H9 (cell line): ENCODE measurements at places on chromosomes 6 and 20. TPM values are rescaled to one million over a fixed set of nuclear protein-coding genes. Genes with fewer than 3 reads are reported as not detected.
A peak's percentile ranks its signal among the peaks of the same experiment; 100 is the strongest.

DNA sequence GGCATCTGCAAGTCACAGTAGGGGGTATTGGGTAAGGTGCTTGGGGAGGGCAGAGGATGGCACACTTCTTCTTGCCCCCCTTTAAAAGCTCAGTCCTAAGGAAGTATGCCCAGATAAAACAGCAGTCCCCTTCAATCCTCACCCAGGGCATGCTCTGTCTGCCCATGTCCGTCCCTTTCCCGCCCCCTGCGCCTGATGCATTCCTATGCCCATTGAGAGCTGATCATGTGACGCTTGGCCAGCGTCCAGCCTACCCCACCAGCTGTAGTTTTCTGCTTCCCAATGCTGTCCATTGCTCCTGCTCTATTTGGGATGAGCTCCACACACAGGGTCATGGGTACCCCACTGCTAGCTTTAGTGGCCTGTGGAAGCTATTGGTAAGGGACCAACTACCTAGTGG lies 8.3 kb downstream of the SIGLEC1 start:
- peak; percentile 15 for DNase-seq
- H3K36me3 ChIP-seq = no peaks in the 10 kb centered on the region
- no peak overlapping the region for H3K4me3 ChIP-seq
- no peaks in the 10 kb centered on the region for H3K27me3 ChIP-seq
- no peak overlapping the region for H3K27ac ChIP-seq

Gene SLC22A7
- total RNA-seq = not detected in 2 replicates

Gene MEI4
- 0.26 and 0.55 TPM in 2 replicates for total RNA-seq

DNA sequence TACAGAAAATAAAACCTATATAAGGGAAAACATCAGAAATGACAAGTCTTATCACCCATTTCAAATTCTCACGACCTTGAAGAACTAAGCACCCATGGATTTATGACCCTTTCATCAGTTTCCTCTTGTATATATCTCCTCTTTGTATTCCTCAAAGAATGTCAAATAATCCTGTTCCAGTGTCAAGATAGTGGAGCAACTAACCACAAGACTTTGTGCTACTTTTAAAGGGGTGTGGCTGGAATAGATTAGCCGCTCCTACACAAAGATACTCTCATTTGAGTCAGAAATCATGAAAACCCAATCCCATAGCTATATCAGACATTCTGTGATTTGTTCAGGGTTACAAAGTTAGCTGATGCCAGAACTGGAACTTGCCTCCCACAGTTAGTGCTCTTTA lies 6.6 kb downstream of the REPS1 start:
- peaks cover 2% of the 10 kb centered on the region; the same call in 1 of the 2 replicates for H3K4me1 ChIP-seq

Gene C20orf144
- 0.24 and 0.26 TPM in 2 replicates for total RNA-seq

GRCh38 chr6:134249759-134250602 lies 67.9 kb downstream of the SGK1 start:
- no peak overlapping the region for H3K27ac ChIP-seq
- H3K36me3 ChIP-seq = no peaks in the 10 kb centered on the region
- no peak overlapping the region for H3K4me3 ChIP-seq
- H3K4me1 ChIP-seq = no peaks in the 10 kb centered on the region
- H3K27me3 ChIP-seq = no peaks in the 10 kb centered on the region

DNA sequence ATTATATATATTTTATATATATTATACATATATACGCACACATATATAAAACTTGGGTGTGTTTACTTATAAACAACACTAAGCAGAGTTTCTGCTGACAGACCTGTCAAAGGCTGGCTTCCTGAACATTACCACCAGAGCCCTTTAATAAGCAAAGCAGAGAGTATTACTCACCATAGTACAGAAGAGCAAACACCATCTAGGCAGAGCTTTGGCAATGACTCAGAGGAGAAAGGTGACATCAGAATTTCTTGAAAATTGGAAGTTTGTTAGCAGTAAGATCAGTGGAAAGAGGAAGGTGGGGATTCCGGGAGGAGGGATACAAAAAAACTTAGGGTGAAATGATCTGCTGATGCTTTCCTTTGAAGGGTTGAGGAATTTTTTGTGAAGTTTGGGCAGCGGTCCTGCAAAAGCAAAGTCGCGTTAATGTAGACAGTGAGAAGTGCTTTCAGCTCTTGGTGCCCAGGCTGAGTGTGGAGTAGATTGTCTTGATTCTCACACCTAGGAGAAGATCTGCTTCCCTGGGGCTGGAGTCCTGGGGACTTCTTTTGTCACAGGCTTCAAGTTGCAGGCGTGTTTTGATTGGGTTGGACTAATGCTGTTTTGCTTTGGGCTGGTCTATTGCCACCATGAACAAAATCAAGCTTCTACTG lies 109.6 kb upstream of the BACH2 start:
- no peak for DNase-seq
- no peaks in the 10 kb centered on the region for H3K4me1 ChIP-seq
- no peak overlapping the region for H3K27ac ChIP-seq
- no peak overlapping the region for H3K4me3 ChIP-seq
- no peaks in the 10 kb centered on the region for H3K27me3 ChIP-seq
- H3K36me3 ChIP-seq = no peaks in the 10 kb centered on the region; the same call in 2 of the 3 replicates

Gene TFAP2C
- total RNA-seq = 22.5 and 24.3 TPM in 2 replicates

Gene GMDS
- 27.6 and 27.8 TPM in 2 replicates for total RNA-seq

Gene MKKS
- 10.6 and 11.6 TPM in 2 replicates for total RNA-seq

GRCh38 chr6:138267971-138268895 lies 49.9 kb upstream of the PBOV1 start:
- H3K27me3 ChIP-seq = no peaks in the 10 kb centered on the region
- H3K4me3 ChIP-seq = no peak overlapping the region
- no peaks in the 10 kb centered on the region for H3K4me1 ChIP-seq
- no peak overlapping the region for H3K27ac ChIP-seq
- no peak for DNase-seq
- peaks cover 11% of the 10 kb centered on the region; the same call in 1 of the 2 replicates for H3K36me3 ChIP-seq

- H3K36me3 ChIP-seq = no peaks in the 10 kb centered on the region
- no peak for DNase-seq
- no peaks in the 10 kb centered on the region for H3K27me3 ChIP-seq
- no peak overlapping the region for H3K27ac ChIP-seq
- no peaks in the 10 kb centered on the region for H3K4me1 ChIP-seq
- H3K4me3 ChIP-seq = no peak overlapping the region
These were observed 233.4 kb downstream of the CD109 start for GRCh38 chr6:73929405-73929804.

Gene TGM2
- total RNA-seq = 1.1 and 1.4 TPM in 2 replicates

DNA sequence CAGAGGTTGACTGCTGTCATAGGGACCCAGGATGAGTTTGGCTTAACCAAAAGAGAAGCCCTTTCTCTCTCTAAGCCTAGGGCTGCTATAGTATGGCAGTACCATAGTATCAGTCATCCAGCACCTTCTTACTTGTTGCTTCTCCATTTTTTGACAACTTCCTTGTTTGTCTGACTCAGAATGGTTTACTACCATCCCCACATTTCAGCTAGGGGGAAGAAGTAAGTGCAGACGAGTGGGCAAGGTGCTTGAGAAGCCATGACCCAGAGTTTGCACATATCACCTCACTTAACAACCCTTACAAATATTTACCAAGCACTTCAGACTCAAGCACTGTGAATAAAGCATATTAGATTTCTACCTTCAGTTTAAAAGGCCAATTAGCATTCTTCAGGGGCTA lies 289.9 kb upstream of the TSHZ2 start:
- DNase-seq = no peak
- no peak overlapping the region for H3K4me3 ChIP-seq
- no peaks in the 10 kb centered on the region for H3K4me1 ChIP-seq
- H3K27me3 ChIP-seq = no peaks in the 10 kb centered on the region
- H3K27ac ChIP-seq = no peak overlapping the region

Gene PRR18
- total RNA-seq = 0.11 TPM in 1 of 2 replicates, not detected in the other

DNA sequence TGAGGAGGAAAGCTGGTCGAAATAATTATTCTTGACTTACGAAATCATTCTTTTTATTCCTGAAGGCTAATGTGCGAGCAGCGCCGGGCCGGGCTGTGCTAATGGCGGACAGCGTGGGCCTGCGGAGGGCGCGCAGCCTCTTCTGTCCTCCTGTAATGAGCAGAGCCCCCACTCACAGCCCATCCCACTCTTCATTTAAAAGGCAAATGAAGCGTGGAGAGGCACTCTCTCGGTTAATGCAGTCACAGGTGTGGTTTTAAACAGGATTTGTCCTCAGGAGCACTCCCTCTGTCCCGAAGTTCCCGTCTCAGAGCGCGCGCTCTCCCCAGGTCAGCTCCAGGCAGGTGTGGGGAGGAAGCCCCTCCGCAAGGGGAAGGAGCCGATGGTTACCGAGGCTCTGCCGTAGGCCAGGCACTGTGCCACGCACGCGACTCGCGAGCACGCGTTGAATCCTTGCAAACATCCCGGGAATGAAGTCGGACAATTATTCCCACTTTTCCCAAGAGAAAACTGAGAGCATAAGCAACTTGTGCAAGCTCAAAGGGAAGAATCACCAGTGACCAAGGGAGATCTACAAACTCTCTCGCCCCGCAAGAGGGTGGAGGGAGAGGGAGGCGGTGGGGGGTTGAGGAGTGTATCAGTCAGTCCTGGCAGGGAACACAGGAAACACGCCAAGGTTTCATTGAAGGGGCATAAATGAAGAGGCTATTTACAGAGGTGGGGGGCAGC lies 35.5 kb upstream of the ZFAND3 start:
- H3K27me3 ChIP-seq = peaks cover 2% of the 10 kb centered on the region; the same call in 1 of the 2 replicates
- H3K4me3 ChIP-seq = peak overlapping the region; percentile 68
- no peak for DNase-seq
- H3K36me3 ChIP-seq = no peaks in the 10 kb centered on the region; the same call in 2 of the 3 replicates

Gene ULBP3
- 5.6 and 5.8 TPM in 2 replicates for total RNA-seq

DNA sequence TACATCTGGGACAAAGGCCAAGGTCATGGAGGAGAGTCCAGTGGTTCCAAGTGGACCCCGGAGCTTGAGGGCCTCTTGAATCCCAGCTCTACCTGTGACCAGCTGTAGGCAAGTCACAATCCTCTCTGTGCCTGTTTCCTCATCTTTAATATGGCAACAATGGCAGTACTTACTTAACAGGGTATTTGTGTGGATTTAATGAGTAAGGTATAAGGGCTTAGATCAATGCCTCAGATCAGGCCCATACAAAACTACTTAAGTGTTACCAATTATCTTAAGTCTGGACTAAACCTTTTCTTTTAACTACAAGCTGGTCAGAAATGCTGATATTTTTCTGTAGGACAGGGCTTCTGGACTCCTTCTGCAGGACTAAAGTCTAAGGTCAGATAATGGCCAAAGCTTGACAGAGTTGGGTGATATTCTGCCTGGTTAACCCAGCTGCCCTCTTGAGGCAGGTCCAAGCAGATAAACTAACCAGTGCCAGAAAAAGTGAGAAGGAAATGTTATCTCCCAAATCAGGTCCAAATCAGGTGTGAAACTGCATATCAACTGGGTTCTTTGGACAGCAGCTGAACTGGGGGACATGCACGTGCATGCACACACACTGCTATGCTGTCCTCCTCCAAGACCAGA lies 2.2 kb downstream of the SULF2 start:
- peaks cover 3% of the 10 kb centered on the region; the same call in 1 of the 2 replicates for H3K4me1 ChIP-seq
- no peak overlapping the region for H3K27ac ChIP-seq
- no peak overlapping the region for H3K4me3 ChIP-seq
- no peaks in the 10 kb centered on the region for H3K36me3 ChIP-seq
- no peak for DNase-seq
- peaks cover 13% of the 10 kb centered on the region; the same call in 1 of the 2 replicates for H3K27me3 ChIP-seq

- H3K4me1 ChIP-seq = no peaks in the 10 kb centered on the region
- no peak for DNase-seq
- no peak overlapping the region for H3K4me3 ChIP-seq
These were observed 83.4 kb downstream of the ELOVL4 start for GRCh38 chr6:79864001-79864400.
